ENCODE measurements at places on chromosomes 2 and 18.

- DNase-seq, result no peak
Observed at GRCh38 chr2:54254180-54254579, 1.8 kb downstream of the TSPYL6 start.

DNA sequence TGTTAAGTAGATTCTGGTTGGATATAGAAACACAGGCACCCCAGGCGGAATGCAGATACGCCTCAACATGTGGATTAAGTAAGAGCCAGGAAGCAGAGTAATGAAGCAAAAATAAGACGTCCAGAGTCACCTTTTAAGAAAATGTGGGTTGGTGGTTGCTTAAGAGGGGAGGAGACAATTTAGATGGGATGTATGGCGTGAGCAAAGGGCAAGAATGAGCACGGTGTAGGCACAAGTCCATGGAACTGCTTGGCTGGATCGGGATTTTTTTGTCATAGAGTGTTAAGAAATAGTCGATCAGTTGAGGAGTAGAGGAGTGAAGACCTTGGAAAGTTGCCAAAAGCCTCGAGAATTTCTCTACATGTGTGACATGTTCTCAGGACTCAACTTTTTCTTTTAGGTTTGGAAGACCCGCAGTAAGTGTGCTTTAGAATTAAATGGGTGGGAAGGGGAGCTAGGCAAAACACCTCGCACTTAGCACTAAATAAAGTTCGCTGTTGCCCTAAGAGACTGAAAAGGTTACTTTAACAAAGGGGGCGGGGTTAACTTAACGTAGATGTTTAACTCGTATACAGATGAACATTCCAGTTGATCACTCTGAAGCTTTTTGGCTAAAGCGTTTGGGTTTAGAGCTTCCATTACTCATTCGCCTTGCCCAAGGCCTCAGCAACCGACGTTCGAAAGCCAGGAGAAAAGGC lies 716 bp upstream of the SLC39A10 start:
- DNase-seq, result no peak

DNA sequence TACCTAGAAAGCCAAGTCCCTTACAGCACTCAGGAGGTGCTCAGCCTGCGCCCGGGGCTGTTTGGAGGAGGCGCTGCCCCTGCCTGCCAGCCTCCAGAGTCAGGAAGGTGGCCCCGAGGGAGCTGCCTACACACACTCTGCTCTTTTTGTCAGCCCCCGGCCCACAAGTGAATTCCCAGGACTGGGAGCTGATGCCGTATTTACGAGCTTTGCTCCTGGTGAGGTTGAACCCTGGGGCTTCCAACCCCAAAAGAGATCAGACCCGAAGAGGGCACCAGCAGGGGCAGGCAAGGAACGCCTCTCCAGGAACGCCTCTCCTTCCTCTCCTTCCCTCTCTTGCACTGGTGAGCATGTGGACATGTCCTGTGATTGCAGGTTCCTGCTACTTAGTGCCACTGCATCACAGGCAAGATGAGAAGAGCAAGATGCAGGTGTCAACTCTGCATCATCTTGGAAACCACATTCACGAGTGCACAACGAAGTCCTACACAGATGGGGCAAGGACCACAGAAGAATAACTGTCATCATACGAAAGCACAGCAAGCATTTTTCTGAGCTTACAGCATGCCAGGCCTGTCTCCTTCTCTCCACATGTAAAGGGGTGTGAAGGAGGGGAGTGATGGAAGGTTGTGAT lies 126.7 kb downstream of the NDUFA10 start:
- no peak for DNase-seq

GRCh38 chr18:29753379-29753778 lies 1289.2 kb downstream of the DSC3 start:
- no peak for DNase-seq

DNA sequence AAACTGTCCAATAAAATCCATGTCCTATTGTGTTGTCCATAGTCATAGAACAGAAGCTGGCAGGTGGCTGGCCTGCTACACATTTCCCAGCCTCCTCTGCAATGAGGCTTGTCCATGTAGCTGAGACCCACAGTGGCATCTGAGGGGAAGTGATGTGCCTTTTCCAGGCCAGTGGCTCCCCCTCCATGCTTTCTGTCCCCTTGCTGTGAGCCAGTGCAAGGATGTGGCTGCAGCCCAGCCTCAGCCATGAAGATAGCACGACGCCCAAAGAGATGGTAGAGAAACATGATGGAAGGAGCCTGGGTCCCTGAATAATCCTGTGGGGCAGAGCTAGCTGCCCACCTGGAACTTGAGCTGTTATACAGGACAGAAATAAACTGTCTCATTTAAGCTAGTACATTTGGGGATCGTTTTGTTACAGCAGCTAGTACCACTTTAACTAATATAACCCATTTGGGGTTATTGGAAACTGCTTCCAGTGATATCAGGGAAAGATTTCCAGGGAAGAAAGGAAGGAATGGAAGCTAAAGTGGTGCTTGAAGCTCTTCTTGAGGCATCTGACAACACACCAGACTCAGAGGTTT lies 40.3 kb downstream of the SFXN5 start:
- DNase-seq, result no peak

GRCh38 chr2:8090748-8091700 lies 590.8 kb upstream of the ID2 start:
- DNase-seq, result peak; percentile 55

GRCh38 chr2:59567151-59567550 lies 986.3 kb downstream of the BCL11A start:
- no peak for DNase-seq

GRCh38 chr2:157858846-157859245 lies 17.3 kb downstream of the ACVR1 start:
- no peak for DNase-seq

- DNase-seq, result no peak
Observed at GRCh38 chr18:12326711-12327460, 18.8 kb downstream of the TUBB6 start.

- no peak for DNase-seq
Observed at GRCh38 chr2:39175026-39175812, 54.4 kb upstream of the SOS1 start.

DNA sequence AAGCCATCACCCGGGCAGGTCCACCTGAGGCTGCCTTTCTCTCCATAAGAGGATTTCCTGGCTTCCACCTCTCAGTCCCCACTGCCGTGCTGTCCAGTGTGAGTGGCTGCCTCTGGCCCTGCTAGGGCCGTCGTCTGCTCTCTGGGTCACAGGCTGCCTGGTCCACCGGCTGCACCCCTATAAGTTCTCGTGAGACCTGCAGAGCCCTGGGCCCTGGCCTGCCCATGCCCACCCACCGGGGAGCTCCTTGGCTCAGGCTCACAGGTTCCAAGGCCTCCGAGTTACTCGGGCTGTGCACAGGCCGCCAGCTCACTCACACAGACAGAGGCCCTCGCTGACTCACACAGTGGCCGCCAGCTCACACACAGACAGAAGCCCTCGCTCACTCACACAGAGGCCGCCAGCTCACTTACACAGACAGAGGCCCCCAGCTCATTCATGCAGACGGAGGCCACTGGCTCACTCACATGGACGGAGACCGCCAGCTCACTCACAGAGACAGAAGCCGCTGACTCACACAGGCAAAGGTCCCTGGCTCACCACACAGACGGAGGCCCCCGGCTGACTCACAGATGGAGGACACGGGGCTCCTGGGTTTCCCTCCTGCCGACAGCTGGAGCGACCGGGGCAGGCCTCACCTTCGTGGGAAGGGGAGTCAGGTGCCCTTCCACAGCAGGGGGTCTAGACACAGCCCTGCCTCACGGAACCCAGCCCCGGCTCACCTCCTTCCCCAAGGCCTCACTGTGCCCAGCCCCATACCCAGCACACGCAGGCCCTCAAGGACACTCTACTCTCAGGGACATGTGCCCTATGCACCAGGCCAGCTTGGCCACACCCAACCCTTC lies 334.1 kb upstream of the MYT1L start:
- DNase-seq, result no peak

DNA sequence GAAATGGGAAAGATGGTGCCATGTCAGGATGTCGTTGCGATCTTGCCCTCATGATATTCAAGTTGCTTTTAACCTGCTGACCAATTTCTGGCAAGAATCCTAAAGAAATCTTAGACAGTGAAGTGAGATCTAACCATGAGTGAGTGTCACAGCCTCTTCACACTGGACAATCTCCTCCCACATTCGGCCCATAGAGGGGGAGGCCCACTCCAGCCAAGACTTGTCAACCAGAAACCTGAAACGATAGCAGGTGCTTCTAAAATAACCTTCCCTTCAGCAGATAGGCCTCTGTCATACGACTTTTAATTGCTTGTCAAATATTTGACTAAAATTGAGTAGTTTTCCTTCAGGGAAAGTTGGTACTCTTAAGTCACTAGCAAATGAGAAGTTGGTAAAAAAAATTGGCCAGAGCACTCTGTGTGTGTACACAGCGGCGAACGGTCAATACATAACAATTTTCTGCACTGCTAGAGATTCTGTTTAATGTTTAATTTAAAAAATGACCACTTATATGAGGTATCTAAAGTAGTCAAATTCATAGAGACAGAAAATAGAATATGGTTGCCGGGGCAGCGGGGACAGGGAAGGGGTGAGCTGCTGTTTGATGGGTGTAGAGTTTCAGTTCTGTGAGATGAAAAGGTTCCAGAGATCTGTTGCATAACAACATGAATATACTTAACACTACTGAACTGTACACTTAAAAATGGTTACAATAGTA lies 110.2 kb downstream of the VAPA start:
- DNase-seq, result no peak

DNA sequence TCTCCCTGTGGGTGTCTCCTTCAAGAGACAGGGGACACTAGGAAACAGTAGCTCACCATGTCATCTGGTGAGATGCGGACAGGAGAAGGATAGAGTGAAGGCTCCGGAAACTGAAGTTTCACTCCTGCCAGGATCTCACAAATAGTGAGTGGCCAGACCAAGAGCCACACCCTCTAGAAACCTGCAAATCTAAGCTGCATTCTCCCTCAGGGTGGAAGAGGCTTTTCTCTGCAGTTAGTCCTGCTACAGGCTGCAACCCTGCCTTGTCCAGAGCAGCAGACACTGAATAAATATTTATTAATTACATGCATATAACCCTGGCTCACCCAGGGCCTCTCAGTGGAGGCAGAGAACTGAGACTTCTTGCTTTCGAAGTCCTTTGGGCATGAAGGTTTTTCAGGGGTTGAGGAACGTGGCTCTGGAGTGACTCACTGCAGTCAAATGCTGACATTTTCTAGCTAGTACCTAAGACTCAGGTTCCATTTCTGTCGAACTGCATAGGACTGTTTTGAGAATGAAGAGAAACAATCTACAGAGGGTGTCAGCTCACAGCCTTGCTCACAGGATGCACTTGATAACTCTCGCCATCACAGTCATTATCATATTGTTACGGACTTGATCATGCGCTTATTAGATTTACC lies 87.3 kb downstream of the ACTR2 start:
- DNase-seq, result no peak

DNA sequence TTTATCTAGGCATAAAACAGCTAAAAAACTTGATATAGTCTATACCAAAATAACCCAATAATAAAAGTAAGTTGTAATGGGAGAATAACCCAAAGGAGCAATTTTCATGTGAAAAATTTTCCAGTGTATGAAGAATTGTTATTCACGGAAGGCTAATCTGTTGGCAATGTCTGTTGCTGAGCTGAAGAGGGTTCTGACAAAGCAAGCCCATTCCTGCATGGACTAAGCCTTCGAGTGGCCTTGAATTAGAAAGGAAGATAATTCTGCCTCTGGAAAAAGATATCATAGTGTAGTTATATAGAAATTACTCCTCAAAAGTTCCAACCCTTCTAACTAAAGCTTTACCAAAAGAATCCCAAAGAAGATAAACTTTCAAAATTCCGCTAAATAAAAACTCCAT lies 101.5 kb downstream of the MAP2 start:
- DNase-seq, result no peak

- no peak for DNase-seq
Observed at GRCh38 chr2:105571445-105571987, 172.7 kb upstream of the FHL2 start.

DNA sequence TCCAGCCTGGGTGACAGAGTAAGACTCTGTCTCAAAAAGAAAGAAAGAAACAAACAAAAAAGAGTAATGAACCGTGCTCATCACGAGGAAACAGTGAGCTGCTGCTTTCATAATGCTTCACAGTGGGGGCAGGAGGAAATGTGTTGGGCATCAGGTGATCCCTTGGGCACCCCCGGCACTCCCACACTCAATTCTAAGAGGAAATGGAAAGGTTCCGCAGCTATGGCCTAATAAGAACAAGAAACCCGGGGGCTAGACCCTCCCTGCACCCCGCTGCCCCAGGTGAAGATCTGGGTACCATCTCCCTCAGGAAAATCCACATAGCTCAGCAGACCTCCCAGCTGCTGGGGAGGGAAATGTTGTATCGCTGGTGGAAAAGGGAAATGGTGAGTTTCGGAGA lies 118.9 kb downstream of the LPIN1 start:
- no peak for DNase-seq

DNA sequence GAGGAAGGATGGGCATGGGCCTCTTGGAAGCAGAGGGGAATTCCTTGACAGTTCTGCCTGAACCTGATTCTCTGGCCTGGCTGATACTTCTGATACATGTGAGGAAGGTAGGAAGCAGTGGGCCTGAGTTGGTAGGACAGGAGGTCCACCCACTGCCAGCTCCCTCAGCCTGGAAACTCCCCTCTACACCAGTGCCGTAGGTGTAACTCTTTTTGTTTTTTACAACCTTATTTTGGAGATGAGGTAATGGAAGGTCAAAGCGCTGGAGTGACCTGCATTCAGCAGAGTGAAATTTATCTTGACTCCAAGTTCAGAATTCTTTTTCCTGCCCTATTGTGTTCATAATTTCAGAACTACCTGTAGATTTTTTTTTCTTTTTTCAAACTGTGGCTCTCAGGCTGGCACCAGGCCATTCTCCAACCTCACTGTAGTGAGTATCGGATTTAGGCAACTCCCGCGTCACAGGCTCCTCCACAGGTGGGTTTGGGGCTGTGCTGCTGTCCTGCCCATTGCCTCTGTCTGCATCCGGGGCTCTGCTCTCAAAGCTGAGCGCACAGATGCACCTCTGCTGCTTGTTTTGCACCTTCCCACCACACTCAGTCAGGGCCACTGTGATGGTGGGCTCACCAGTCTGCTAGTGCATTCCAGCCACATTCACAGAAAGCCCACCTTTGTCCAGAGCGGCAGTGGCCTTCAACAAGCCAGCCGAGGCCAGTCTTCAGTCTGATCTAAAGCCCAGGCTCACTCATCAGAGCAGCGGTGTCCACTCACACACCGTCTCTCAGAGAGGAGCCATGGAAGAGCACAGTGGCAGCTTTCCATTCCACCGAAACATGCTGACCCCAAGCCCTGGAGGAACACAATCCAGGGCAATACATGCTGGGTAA lies 87.2 kb downstream of the UXS1 start:
- no peak for DNase-seq

Data from activated T-cell treated with anti-CD3 and anti-CD28 coated beads for 24 hours (primary cell).